Placental pericyte (primary cell): ENCODE measurements at places on chromosomes 16 and 17. TPM values are rescaled to one million over a fixed set of nuclear protein-coding genes. Genes with fewer than 3 reads are reported as not detected.

Gene RCVRN
- total RNA-seq, result not detected in 2 replicates

Gene CDIPT
- total RNA-seq, result 89.6 and 117 TPM in 2 replicates

Gene USP43
- total RNA-seq, result 0.43 and 0.44 TPM in 2 replicates

Gene PRR15L
- not detected in 2 replicates for total RNA-seq

Gene ABCA6
- 4.2 and 7.7 TPM in 2 replicates for total RNA-seq

Gene MYO15A
- 0.44 and 0.72 TPM in 2 replicates for total RNA-seq

Gene SLC6A2
- 0.43 TPM in 1 of 2 replicates, not detected in the other for total RNA-seq

Gene MARCHF10
- total RNA-seq, result not detected in 2 replicates

Gene IGF2BP1
- 30.6 and 49.0 TPM in 2 replicates for total RNA-seq

Gene KRTAP4-6
- not detected in 2 replicates for total RNA-seq

Gene PRM3
- not detected in 2 replicates for total RNA-seq

Gene TAF1C
- 28.2 and 33.5 TPM in 2 replicates for total RNA-seq

Gene NUPR1
- total RNA-seq, result 1.1 and 45.3 TPM in 2 replicates

Gene CFAP20
- total RNA-seq, result 23.0 and 46.7 TPM in 2 replicates

Gene ZNF18
- 5.5 and 7.0 TPM in 2 replicates for total RNA-seq

Gene ATP2C2
- not detected in 2 replicates for total RNA-seq

Gene SPNS2
- 0.44 TPM in 1 of 2 replicates, not detected in the other for total RNA-seq

Gene PRSS33
- not detected in 2 replicates for total RNA-seq

Gene ACSF2
- 11.0 and 40.3 TPM in 2 replicates for total RNA-seq

Gene PSMD7
- 96.4 and 101 TPM in 2 replicates for total RNA-seq

Gene ATP2A1
- total RNA-seq, result 0.29 and 0.44 TPM in 2 replicates

Gene DNAJA3
- 50.8 and 63.1 TPM in 2 replicates for total RNA-seq

Gene TP53TG3F
- 0.14 and 0.22 TPM in 2 replicates for total RNA-seq

Gene ATXN2L
- 62.0 and 106 TPM in 2 replicates for total RNA-seq

Gene SLC5A10
- not detected in 2 replicates for total RNA-seq

Gene SYCE1L
- 0.22 TPM in 1 of 2 replicates, not detected in the other for total RNA-seq

Gene CCL5
- total RNA-seq, result 0.29 TPM in 1 of 2 replicates, not detected in the other

Gene UTS2R
- not detected in 2 replicates for total RNA-seq

Gene KRTAP1-5
- total RNA-seq, result 1.5 and 14.2 TPM in 2 replicates

Gene RPH3AL
- total RNA-seq, result 3.1 and 5.3 TPM in 2 replicates

Gene OR1A1
- total RNA-seq, result not detected in 2 replicates

Gene AXIN2
- 1.1 TPM in 2 replicates for total RNA-seq

Gene SPEM2
- total RNA-seq, result not detected in 2 replicates

Gene KRT25
- total RNA-seq, result not detected in 2 replicates

Gene CCL23
- total RNA-seq, result not detected in 2 replicates

Gene TNFRSF17
- not detected in 2 replicates for total RNA-seq

Gene RNF222
- not detected in 2 replicates for total RNA-seq

Gene SEPHS2
- 11.3 and 24.5 TPM in 2 replicates for total RNA-seq

Gene PIP4K2B
- 28.0 and 69.3 TPM in 2 replicates for total RNA-seq

Gene PDIA2
- 0.57 and 2.8 TPM in 2 replicates for total RNA-seq

Gene RGS11
- 1.0 and 2.4 TPM in 2 replicates for total RNA-seq

Gene EFCAB5
- 0.22 and 0.57 TPM in 2 replicates for total RNA-seq

Gene OR4D1
- total RNA-seq, result not detected in 2 replicates

Gene CD300A
- not detected in 2 replicates for total RNA-seq
